CD4-positive, alpha-beta T cell treated with Interferon alpha-2 for 1 hour (primary cell): ENCODE measurements at places on chromosomes 1 and 21.
A peak's percentile ranks its signal among the peaks of the same experiment; 100 is the strongest.

GRCh38 chr1:222099746-222100145 is 357.9 kb upstream of the DUSP10 start:
- DNase-seq: no peak

DNA sequence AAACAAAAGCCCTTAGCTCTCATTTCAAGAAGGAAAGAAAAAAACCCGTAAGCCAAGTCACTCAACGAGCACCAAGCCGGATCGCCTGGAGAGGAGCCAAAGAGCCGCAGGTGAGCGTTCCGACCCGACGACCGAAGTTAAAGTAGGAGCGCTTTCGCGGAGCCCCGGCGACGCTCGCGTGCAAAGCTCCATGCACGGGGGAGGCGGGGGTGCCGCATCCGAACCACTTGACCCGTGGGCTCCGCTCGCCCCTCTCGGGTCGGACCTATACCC is 382 bp downstream of the GPBP1L1 start:
- DNase-seq: peak; percentile 50

- DNase-seq: no peak
These were observed 20.8 kb downstream of the DISP3 start for GRCh38 chr1:11499601-11500331.

GRCh38 chr1:114156538-114157274 is 3.0 kb upstream of the SYT6 start:
- DNase-seq: no peak

DNA sequence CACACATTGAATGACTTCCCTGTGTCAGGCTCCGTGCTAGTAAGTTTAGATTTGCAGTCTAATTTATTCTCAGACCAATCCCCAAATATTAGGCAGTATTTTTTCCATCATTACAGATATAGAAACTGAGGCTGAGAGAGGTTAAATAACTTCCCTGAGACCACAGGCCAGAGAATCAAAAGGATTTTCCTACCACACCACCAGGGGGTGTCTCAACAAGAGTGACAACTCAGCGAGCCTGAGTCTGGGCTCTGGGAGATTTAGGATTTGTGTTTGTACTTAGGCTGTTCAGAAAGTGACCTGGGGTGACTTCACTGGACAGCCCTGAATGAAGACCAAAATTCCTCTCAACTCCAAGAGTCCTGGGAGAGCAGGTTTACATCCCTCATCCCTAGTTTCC is 13.3 kb upstream of the LCE5A start:
- no peak for DNase-seq

GRCh38 chr1:185811073-185811709 is 77.0 kb downstream of the HMCN1 start:
- DNase-seq: no peak

GRCh38 chr1:57707631-57708030 is 283.8 kb upstream of the DAB1 start:
- DNase-seq: no peak

DNA sequence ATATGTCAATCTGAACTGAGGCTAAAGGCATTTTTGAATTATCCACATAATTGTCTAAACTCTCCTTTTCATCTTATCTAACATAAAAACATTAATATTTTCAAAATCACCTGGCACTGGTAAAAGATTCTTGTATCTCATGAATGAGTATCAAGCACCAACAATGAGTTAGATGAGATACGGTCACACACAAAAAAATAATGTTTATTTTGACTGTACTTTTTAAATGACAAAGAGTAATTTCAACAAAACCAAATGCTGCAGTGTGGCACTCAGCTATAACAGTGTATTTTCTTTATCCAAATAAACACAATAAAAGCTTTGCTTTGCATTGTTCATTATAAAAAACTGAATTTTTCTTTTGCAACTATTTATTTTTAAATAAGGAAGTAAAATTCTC is 59.5 kb downstream of the EIF4G3 start:
- DNase-seq: no peak

DNA sequence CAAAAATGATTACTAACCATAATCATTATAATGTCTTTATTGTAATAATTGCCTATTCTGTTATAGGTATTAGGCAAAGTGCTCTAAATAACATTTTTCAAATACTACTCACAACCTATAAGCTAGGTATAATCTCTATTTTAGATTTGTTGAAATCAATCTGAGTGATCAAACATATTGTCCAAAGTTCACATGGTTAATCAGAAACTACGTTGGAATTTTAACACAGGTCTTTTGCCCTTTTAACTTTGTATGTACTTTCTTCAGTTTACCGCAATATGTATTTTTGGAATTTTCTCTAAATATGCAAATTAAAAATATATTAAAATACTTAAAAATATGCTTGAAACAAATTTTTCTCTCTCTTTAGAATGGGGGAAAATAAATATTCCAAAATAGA is 1563.2 kb downstream of the KCNT2 start:
- DNase-seq: no peak

DNA sequence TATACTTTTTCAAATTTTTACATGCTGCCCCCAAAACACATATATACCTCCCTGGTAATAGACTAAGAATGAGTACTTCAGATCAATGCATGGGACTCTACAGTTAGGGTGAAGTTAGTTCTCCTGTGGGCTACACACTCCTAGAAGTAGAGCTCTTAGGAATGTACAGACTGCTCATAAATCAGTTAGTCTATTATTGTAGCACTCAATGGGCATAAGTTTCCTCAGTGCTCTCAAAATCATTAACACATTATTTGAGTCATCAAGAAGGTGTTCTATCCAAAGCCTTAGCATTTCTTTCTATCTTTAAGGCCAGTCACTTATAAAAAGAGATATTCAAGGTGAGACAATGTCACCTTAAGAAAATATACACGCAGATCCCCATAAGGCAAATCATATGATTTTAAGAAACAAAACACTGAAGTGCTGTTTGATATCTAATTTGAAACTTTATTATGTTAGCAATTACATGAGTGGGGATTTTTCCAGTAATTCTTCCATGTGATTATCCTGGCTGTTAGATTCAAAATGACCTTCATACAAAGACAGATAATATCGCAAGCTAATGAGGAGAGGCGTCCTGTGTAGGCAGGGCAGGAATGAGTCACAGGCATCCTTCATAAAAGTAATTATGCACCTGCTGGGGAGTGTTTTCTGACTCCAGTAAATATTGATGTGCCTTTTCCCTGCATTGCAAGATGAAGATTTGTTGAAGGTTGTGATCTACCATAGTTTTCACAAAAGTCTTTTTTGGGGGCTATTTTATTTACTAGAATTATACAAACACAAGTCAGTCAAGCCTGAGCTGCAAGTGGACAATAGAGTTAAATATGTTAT is 167.2 kb upstream of the ATP1B1 start:
- no peak for DNase-seq

DNA sequence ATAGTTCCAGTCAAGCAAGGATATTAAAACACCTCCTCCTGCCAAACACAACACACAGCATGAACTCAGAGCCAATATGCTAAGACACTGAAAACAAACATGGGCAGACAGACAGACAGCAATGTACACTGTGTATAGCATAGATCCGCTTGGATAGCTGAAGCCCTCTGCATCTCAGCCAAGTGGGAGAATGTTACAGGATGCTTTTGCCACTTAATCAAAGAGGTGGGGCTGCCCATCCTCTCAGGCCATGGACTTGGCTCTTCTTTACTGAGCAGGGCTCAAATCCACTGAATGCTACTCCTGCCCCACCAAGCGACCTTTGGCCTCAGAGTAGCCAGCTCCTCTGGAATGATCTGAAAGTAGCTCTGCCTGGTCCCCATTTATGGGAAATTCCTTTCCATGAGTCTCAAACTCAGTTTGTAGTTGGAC is 64.7 kb upstream of the NGF start:
- DNase-seq: no peak

GRCh38 chr21:31526040-31526439 is 133.5 kb upstream of the SOD1 start:
- DNase-seq: no peak

- no peak for DNase-seq
These were observed 20.4 kb upstream of the FOXO6 start for GRCh38 chr1:41340655-41341364.

DNA sequence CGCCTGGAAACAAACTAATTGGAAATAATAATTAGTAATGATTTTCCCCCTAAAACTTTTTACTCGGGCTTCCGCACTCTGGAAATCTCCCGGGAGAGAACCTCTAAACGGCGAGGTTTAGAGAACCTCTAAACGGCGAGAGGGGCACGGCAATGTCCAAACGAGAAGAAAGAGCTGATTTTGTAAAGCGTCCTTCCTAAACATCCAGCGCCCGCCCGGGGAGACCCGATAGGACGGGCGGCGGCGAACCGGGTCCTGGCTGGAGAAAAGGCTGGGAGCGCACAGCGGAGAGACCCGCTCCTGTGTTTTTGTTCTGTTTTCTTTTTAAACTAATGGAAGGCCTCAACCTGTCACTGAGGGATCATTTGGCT is 1.6 kb downstream of the PAX7 start:
- no peak for DNase-seq
